ENCODE measurements at places on chromosomes 12 and 14.

- DNase-seq: no peak
These were observed 644.9 kb upstream of the FOXG1 start for GRCh38 chr14:28121512-28122297.

- DNase-seq: no peak
These were observed 160.3 kb downstream of the PRKCH start for GRCh38 chr14:61481701-61482100.

DNA sequence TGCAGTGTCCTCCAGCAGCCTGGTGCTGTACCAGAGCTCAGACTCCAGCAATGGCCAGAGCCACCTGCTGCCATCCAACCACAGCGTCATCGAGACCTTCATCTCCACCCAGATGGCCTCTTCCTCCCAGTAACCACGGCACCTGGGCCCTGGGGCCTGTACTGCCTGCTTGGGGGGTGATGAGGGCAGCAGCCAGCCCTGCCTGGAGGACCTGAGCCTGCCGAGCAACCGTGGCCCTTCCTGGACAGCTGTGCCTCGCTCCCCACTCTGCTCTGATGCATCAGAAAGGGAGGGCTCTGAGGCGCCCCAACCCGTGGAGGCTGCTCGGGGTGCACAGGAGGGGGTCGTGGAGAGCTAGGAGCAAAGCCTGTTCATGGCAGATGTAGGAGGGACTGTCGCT, 15.2 kb downstream of the C12orf43 start:
- no peak for DNase-seq

- DNase-seq: no peak
These were observed 29.7 kb downstream of the BDKRB1 start for GRCh38 chr14:96285667-96286066.

All from amniotic stem cell (primary cell).